Esophagus squamous epithelium (tissue), 5 donors: ENCODE measurements at places on chromosomes 2 and 18.
A peak's percentile ranks its signal among the peaks of the same experiment; 100 is the strongest.

DNA sequence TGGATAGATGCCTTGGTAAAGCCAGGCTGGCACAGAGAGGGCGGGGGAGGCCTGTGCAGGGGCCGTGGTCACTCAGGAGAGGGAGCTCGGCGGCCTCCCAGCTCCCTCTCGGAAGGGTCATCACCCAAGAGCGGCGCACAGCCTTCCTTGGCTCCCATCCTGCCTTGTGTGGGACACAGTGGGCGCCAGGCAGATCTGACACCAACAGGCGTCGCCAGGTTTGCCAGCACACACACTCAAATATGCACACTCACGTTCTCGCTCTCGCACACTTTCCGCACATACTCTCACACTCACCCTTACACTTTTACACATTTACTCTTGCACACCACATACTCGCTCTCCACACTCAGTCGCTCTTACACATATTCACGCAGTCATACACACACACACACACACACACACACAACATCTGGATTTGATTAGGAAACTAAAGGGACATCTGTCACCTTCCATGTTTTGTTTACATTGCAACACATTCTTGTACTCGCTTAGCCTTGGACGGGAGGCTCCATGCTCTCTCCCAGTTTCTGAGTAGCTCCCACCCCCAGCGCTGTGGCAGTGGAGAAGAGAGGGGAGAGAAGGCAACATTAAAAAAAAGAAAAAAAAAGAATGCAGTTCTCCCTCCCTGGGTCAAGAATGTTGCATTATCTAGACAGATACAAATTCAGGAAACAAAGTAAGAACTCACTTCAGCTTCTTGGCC is 10.5 kb downstream of the CHMP1B start:
- no peak for DNase-seq

GRCh38 chr18:60188958-60189357 is 183.6 kb downstream of the MC4R start:
- no peak for DNase-seq

DNA sequence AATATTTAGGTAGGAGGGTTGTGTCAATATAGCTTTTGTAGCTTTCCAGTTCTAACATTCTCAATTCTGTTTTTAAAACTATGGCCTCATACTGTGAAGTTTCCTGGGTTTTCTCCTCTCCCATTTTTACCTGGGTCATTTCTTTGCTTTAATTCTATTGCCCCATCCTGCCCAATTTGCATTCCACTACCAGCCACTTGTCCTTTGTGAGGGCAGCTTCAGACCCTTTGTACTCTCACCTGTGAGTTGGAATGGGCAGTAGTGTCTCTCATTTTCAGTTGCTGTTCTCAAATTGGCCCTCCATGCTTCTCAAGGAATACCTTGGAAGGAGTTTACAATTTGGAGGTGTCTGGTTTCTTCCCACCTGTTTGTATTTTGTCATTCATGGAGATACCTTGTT is 108.4 kb downstream of the CAMKMT start:
- no peak for DNase-seq

DNA sequence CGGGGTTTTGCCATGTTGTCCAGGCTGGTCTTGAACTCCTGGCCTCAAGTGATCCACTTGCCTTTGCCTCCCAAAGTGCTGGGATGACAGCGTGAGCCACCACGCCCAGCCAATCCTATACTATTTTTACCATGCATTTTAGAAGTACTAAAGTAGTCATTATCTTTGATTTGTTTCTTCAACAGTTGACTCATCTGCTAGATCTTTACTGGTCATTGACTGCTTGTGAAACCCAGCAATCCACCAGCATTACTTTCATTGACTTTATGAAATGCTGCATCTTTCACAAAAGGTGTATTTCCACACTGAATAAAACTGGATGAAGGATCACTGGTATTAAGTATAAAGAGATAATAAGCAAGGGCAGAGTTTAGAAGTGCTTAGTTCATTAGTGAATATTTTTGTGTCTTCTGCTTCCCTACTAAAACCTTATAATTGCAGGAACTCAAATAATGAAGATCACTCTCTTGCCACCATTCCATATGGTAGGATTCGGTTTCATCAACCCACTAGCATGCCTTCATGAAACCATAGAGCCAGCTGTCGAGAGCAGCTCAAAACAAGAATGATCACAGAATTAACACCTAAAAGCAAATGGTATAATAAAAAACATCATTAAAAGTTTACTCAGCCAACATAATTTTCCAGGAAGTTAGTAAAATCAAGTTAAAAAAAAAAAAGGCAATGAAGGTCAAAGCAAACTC is 33.1 kb downstream of the IRS1 start:
- no peak for DNase-seq

DNA sequence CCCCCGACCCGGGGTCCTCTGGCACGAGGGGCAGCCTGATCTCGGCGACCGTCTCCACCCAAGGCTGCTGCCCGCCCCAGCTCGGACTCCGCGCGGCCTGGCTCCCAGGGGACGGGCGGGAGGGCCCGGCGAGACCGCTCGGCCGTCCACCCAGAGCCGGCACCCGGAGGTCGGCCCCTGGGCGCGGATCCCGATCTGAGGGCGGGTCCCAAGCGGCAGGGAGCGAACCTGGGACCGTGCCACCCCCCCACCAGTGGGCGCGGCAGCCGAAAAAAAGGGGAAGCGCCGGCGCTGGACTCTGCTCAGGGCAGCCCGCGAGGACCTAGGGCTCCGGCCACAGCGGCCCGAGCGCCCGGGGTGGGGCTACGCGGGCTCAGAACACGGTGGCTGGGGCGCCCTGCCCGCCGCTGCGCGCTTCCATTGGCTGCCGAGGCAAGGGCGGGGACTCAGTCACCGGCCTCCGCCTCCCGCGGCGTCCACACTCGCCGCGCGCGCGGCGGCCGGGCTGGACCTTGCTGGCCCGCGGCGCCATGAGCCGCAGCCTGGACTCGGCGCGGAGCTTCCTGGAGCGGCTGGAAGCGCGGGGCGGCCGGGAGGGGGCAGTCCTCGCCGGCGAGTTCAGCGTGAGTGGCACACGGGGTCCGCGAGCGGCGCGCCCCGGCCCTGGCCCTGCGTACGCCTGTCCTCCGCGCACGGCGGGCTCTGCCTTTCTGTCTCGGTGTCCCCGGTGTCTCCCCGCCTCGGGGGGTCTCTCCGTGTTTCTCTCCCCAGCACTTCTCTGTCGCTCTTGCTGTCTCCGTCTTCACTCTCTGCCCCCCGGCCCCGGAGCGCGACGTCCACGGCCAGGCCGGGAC is at the start of gene PTPN18:
Gene PTPN18 (plus strand): TSS at position 479 of the 854 bp plus-strand sequence. CDS start 52 bp downstream, at position 531.
- peak; percentile 40 for DNase-seq

DNA sequence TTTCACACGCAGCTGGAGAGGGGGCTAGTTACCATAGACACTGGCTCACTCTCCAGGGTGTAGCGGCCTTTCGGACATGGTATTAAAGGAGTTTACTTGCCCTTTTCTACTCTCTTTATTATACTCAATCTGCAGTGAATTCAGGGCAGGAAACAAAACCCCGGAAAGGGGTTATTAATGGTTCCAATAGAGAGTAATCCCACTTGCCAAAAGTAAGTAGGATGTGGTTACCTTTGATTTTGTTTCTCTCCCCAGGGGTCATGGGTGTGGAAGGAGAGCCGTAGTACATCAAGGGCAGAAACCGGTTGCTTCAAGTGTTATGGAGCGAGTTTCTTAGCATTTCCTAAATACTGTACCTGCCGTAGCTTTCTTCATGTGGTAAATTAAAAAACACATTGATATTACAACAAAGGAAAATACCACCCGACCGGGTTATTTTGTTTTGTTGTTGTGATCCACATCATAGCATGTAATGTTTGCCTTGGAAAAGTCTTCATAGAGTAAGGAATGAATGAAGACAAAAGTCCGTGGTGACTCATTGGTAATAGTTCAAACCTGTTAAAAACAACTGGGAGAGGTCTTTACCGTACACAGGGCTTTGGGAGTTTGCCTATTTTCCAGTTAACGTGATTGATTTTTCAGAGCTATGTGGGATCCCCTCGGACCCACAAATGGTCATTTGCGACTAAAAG is 71.5 kb downstream of the SLC4A3 start:
- no peak for DNase-seq

DNA sequence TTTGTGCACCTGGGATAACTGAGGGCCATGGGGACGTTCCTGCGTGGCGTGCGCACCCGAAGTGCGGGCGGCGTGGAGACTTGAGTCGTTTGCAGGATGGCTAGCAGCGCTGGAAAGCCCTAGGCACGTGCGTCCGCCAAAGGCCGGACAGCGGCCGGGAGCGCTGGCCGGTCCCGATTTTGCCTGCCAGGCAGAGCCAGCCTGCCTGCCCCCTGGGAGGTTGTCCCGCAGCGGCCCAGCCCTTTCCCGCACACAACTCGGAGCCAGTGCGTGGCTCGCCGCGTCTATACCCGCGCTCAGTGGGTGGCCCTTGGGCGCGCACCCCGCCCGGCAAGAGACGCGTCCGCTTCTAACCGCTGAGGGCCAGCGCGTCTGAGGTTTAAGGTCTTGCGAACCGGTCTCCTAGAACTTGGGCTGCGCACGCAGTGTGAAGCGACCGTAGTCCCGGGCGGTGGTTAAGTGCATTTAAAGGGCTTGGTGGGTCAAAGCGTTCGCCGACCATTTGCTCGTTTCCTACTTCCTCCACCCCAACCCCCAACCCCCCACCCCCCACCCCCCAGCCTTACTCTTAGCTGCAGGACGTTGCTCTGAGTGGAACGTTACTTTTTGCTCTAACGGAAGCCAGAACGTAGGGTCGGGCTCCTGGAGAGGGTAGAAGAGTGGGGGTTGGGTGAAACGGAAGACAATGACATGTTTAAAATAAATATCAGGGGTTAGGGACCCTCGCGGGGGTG is 627 bp downstream of the CDCA7 start:
- no peak for DNase-seq

- DNase-seq: no peak
Measured at GRCh38 chr2:126650994-126651393, 5.0 kb upstream of the GYPC start.

- no peak for DNase-seq
Measured at GRCh38 chr2:134173338-134174016, 80.4 kb upstream of the MGAT5 start.

DNA sequence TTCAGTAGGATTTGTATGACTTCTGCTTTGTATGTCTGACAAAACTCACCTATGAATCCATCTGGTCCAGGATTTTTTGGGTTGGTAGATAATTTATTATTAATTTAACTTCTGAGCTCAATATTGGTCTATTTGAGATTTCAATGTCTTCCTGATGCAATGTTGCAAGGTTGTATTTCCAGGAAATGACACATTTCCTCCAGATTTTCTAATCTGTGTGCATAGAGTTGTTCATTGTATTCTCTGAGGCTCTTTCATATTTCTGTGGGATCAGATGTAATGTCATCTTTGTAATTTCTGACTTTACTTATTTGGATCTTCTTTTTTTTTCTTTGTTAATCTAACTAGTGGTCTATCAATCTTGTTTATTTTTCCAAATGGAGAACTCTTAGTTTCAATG is 584.7 kb upstream of the SETBP1 start:
- no peak for DNase-seq

DNA sequence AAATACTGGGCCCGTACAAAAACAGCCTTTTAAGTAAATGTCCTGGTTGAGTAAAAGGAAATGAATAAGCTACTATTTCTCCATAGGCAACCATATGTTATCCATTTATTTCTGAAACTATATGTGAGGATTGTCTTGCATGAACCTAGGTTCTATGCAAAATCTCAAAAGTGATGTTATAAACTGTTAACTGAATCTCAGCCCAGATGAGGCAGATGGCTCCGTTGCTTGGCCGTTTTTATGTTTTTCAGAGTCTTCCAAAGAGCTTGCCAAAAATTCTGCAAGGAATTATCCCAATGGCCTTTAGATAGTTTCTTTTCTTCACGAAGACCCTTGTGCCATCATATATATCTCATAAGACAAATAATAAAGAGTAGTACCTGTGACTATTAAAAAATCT is 1669.5 kb upstream of the DDX18 start:
- DNase-seq: no peak

GRCh38 chr2:13638181-13638580 is 921.4 kb downstream of the TRIB2 start:
- no peak for DNase-seq
